ENCODE measurements at places on chromosomes 2 and 18.
A peak's percentile ranks its signal among the peaks of the same experiment; 100 is the strongest.

DNA sequence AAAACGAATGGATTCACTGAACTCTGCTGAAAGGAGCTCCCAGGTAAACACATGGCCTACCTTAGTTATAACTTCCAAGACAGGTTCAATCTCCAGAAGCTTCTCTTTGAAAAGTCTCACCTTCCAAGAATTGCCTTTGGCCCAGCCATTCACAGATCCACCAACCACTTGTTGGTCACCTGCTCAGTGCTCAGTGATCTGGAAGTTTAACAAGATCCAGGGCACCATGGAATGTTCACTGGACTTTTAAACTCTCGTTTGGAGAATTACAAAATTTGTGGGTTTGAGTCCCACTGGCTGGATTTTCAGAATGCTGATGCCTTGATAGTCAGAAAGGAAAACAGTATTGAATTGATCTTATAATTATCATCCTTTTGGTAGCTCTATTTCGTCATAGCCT is 9.4 kb downstream of the GPR39 start:
- no peak for DNase-seq

- DNase-seq: no peak
These were observed 10.6 kb upstream of the BIN1 start for GRCh38 chr2:127117603-127118002.

- peak; percentile 60 for DNase-seq
These were observed 24.5 kb upstream of the PEX13 start for GRCh38 chr2:60992985-60993392.

DNA sequence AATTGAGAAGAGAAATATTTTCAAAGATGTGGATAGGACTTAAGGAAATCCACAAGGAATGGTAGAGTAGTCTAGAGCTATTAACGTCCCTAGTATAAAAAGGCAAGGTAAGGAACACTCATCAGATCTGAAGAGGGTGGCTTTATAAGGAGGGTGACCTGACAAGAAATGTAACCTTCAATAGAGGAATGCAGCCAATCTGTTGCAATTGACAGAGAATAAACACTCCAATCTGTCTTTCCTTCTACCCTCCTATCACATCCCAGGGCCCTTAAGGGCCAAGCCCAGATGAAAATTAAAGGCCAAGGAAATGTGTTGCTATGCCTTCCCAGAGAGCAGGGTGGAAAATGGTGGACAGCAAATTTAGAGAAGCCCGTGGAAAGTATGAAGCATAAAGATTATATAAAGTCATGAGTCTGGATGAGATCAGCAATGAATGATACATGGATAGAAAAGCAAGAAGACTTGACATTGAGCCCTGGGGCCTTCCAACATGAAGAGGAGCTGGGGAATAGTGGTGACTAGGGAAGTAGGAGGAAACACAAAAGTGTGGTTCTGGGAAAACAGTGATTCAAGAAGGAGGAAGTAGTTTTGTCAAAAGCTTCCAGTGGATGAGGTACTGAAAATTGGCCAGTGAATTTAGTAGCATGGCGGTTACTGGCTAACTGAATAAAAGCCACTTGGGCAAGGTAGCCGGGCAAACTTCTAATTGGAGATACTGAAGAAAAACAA is 270.6 kb upstream of the TANK start:
- no peak for DNase-seq

DNA sequence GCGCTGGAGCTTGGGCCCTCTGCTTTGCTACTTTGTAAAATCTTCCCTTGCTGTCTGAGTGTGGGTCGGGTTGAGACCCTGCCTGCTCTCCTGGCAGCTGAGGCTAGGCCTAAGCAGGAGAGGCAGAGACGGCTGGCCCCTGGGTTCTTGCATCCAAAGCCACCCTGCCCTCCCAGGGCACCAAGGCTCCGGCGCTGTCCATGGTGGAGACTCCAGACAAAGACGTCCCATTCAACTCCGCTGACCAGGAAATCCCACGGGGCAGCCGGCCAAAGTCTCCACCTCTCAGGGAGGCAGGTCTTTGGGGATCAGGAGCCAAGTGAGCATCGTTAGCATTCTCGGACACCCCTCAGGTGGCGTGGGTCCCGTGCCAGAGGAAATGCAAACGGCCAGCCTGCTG is 2.6 kb upstream of the PRLH start:
- DNase-seq: no peak

GRCh38 chr2:182605166-182605565 is 110.9 kb upstream of the DNAJC10 start:
- DNase-seq: no peak

DNA sequence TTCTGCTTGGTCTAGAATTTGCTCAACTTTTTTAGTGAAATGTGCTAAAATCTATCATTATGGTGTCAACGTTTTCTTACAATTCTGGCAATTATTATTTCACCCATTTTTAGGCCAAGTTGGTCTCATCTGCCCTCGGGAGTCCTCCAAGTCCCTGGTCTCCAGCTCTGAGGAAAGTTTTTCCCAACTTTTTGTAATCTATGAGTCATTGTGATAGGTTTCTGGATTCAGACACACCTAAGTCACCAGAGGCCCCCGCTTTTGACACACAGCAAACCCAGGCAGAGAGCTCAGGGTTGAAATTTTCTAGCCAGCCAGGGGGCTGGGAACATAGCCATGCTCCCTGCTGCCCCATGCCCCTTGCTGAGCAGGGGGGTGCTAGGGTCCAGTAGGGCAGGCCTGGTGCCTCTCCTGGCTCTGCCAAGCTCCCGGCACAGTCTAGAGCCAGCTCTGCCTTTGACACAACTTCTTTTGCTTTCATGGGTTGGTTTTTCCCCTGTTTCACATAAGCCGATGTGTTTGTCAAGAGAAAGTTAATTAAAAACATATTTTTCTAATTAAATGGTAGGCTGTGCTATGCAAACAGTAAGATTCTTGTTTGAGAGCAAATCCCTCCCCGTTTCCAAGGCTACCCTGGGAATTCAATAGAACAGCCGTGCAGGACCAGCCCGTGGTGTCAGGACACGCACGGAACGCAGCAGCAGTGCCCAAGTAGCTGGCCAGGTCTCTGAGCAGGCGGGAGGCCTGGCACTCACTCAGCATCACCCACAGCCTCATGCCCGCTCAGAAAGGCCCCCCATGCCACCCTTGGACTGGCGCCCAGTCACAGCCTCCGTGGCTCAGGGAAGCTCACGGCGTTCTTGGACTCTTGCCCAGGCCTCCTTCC is 25.5 kb upstream of the SNED1 start:
- no peak for DNase-seq

GRCh38 chr2:233174137-233174536 is 77.3 kb upstream of the ATG16L1 start:
- DNase-seq: no peak

- DNase-seq: no peak
These were observed 161.1 kb downstream of the FAM210A start for GRCh38 chr18:13565228-13565627.

DNA sequence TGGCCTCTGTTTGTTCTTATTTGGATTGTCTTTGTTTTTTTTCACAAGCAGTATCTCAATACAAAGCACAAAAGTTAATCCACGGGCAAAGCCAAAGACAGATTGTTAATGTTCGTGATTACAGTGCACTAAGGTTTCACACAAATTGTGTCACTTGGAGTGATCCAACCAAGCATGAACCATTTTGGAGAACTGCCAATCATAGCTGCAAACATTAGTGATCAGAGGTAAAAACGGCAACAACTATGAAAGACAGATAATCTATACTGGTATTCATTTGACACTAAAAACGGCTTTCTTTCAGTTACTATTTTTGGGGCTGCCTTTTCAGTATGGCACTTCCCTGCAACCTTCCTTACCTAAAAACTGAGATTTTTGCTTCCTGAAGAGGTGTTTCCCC is 213.1 kb upstream of the GULP1 start:
- no peak for DNase-seq

DNA sequence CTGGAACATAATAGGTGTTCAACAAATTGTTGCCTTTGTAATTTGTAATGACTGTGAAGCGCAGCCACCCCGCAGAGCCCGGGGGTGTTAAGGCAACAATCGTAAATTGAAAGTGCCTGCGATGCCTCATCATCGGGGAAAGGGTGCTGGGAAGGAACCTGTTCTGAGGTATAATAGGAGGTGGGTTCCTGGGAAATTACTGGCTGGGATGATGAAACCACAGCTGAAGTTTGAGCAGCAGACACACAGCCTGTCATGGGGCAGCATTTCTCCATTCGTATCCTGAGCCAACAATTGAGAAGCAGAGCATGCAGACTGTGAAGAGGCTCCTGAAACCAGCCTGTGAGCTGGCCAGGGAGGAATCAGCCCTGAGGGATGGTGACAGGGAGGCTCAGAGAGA is 404.0 kb upstream of the MYT1L start:
- DNase-seq: no peak

DNA sequence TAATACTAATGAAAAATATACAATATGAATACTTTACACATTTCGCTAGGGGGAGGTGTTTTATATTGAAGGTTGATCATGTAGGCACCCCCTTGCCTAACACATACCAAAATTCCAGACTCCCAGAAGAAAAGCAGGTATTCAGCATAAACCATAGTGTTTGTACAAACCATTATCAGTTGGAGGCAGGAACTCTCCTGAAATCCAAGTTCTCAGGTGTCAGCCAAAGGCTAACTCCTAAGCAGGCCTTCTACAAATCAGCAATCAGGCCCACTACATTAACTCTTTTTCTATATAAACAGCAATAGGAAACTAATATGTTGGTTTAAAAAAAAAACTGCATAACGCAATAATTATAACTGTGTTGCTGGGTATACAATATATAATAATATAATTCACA is 44.5 kb downstream of the MAP3K2 start:
- no peak for DNase-seq

- no peak for DNase-seq
These were observed 943.3 kb upstream of the FANCL start for GRCh38 chr2:59184276-59185020.

GRCh38 chr18:55076643-55077218 is 117.5 kb upstream of the CCDC68 start:
- no peak for DNase-seq

GRCh38 chr2:205903549-205904129 is 182.3 kb downstream of the INO80D start:
- no peak for DNase-seq

DNA sequence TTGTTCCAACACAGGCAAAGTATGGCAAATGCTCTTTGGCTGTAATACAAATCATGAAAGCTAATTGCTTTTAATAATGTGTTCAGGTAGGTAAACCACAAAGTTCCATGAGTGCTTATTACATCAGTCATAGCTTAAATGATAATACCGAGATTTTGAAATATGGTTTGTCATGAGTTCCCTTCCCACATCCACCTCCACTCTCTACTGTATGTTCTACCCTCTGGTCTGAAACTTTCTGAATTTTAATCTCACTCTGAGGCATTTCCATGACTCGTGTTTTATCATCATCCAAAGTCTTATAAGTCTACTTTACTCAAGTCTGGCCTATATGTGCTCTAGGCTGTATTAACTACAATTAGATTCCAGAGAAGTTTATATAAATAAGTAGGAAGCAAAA is 354.8 kb downstream of the AKAIN1 start:
- no peak for DNase-seq

- DNase-seq: no peak
These were observed 225.7 kb upstream of the CCDC150 start for GRCh38 chr2:196413821-196414274.

GRCh38 chr2:155645791-155646190 is 686.7 kb downstream of the NR4A2 start:
- no peak for DNase-seq

GRCh38 chr2:240416821-240417220 is 18.6 kb upstream of the GPC1 start:
- no peak for DNase-seq

GRCh38 chr2:182318466-182319220 is 108.2 kb downstream of the PDE1A start:
- no peak for DNase-seq

DNA sequence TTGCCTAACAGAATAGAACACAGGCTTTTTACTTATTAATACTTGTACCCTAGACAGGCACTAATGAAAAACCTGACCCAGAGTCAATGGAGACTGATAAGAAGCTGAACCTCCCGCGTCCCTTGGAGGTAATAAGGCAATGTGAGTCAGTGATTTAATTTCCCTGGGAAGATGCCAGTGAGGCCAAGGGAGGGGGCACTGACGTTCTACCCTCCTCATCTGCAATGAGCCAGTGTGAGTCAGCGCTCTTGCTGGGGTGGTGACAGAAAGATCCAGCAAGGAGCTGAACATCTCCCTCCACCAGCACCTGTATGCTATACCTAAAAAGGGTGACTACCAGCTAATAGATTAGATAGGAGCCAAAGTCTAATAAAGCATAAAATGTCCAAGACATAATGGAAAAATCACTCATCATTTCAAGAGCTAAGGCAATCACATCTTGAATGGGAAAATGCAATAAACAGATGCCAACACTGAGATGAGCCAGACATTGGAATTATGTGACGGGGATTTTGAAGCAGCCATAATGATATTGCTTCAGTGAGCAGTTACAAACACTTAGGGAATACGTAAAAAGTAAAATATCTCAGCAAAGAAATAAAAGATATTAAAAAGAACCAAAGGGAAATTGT is 116.9 kb downstream of the TPGS2 start:
- no peak for DNase-seq

- no peak for DNase-seq
These were observed 37.3 kb upstream of the SH3BP4 start for GRCh38 chr2:234914371-234915154.

DNA sequence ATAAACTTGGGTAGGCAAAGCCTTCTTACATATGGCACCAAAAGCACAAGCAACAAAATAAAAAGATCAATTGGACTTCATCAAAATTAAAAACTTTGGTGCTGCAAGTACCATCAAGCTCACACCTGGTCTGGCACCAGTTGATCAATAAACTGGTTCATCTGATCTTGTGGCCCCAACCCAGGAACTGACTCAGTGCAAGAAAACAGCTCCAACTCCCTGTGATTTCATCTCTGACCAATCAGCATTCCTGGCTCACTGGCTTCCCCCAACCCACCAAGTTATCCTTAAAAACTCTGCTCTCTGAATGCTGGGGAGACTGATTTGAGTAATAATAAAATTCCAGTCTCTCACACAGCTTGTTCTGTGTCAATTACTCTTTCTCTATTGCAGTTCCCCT is 8.4 kb downstream of the EPG5 start:
- no peak for DNase-seq

GRCh38 chr2:58237741-58238140 is 3.4 kb downstream of the FANCL start:
- DNase-seq: no peak
